ENCODE measurements at places on chromosomes 5 and 9.

- peak; percentile 18 for DNase-seq
These were observed 91.2 kb upstream of the PAM start for GRCh38 chr5:102663749-102664530.

GRCh38 chr5:78591972-78592700 is 56.4 kb downstream of the LHFPL2 start:
- DNase-seq, result no peak

GRCh38 chr9:5178126-5178805 is 7.2 kb downstream of the INSL6 start:
- DNase-seq, result no peak

- no peak for DNase-seq
These were observed 45.1 kb downstream of the S1PR3 start for GRCh38 chr9:89036383-89036782.

DNA sequence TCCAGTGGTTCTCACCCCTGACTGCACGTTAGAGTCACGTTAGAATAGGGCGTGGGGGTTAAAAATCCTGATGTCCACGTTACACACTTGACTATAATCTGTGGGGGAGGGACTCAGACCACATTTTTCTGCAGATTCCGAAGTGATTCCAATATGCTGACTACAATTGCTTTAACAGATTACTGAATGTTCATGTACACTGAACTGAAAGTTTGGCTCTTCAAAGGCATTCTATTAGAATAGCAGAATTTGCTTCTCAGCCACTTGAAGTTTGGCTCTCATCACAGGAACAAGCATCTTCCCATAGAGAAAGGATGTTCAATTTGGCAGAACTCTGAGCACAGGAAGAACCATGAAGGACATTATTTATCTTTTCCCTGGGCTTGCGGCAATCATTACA is 84.5 kb downstream of the HAPLN1 start:
- DNase-seq, result no peak

DNA sequence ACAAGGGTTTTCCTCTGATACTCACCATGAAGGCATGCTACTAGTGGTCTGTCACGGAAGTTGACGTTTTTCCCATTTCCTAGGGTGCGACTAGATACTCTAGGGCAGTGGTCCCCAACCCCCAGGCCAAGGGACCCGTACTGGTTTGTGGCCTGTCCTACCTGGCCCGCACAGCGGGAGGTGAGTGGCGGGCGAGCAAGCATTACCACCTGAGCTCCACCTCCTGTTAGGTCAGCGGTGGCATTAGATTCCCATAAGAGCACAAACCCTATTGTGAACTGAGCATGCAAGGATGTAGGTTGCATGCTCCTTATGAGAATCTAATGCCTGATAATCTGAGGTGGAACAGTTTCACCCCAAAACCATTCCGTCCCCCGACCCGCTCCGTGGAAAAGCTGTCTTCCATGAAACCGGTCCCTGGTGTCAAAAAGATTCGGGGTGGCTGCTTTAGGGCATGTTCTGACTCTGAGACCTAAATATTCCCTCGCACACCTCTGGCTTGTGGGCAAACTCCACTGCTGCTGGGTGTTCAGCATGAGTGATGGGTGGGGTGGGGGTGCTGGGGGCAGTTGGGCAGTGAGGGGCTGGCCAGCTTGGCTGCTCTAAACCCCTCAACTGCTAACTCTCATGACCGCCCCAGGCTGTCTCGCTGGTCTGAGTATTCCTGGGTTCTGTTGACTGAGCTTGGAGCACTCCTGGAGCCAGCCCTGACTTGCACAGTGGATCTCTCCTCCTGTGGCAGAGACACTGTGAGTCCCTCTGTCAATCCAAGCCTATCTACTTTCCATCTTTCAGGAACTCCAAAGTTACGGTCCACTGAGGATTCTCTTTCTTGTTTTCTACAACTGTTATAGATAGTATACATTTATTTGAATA is 78.3 kb upstream of the NEK6 start:
- no peak for DNase-seq

DNA sequence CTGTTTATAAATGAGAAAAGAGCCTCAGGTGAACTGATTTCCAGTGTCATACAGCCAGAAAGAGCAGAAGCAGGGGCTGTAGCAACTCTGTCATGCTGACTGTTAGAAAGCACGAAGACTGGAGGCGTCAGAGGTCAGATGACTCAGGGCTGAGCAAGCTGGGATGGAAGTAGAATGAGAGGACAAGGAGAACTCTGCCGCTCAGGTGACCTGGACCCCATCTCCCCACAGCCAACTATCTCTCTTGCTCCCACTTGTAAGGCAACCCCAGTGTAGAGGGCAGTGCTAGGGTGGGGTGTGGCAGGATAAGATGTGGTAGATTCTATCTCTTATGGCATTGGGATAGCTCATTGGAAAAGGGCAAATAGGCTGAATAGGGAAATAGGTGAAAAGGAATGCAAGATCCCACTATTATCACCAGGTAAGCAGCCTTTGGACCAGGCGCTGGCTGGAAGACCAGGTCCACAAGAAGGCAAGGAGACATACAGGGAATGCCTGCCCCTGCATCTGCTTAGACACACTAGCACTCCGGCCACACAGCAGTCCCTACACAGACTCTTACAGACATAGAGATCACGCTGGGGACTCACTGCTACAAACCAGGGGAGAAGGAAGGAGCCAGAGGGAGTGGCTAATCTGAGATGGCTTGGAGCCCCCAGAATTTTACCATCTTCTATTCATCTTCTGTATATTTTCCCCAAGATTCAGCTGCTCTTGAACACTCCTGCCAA is 21.2 kb upstream of the LOX start:
- no peak for DNase-seq

DNA sequence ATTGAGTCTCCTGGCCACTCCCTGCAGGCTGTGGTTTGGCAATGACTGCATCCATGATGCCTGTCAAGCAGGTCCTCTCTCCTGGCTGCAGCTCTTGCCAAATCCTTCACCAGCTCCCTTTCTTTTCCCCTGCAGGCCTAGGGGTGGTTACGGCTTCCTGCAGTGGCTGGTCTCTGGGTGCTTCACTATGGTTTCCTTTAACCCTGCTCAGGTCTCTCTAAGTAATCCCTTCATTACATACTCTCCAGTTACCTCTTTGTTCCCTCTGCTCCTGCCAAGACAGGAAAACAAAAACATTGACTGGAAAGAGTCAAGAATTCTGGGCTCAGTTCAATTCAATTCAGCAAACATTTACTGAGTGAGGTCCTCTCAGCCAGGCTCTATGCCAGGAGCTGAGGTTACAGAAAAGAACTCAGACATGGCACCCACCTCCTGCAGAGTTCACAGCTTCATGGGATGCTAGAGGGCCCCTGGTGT is 19.8 kb upstream of the PTPN3 start:
- DNase-seq, result no peak

DNA sequence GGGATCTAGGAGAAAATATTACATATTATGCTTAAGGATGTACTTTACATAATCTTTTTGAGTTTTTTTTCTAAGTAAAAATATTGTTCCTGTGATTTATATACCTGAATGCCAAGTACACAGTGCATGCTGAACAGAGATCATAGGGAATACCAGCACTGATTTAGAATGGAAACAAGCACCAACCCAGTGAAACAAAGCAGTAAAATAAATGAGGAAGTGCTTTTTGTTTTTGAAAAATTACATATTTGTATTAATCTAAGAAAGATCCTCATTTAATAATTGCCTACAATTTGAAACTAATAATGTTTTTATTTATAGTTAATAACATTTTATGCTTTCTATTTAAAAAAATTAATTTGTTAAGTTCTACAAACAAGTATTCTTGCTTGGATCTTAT is 18.0 kb downstream of the GARNL3 start:
- DNase-seq, result no peak

DNA sequence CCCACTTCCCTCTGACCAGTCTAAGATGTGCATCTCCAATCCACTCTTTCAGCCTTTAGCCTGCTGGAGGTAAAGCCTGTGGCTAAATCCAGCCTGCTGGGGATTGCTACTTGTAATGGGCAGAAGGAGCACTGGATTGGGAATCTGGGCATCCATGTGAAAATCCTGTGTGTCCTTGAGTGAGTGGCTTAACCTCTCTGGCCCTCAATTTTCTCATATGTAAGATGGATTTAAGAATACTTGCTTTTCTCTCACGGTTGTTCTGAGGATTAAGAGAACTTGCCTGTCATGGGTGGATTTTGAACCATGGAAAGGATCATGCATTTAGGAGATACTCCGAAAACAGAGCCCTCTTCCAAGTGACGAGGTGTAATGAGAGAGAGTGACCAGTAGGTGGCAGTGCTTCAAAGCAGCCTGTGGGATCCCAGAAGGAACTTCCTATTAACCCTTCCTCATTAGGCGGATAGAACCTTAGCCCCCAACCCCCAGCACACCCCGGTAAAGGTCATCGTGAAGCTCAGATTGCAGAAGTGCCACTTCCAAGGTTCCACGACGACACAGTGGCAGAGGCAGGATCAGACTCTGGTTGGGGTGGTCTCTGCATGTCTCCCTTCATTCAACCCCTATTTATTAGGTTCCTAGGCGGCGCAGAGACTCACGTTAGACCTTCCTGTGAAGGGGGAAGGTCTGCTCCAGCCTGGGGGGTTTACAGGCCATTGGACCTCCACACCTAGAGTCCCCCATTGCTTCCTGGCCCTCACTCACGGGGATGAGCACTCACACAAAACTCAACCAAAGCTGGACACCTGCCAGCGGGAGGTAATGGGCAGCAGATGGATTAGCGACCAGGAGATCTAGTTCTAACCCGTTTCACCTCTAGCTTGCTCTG is 68.7 kb upstream of the ZNF618 start:
- peak; percentile 14 for DNase-seq

GRCh38 chr9:128203024-128203706 is at the start of gene DNM1:
Gene DNM1 (plus strand): TSS chr9:128203379. CDS start chr9:128203471, 92 bp downstream.
- peak; percentile 36 for DNase-seq

GRCh38 chr5:168342151-168342825 is 50.8 kb downstream of the WWC1 start:
- no peak for DNase-seq

- DNase-seq, result no peak
These were observed 44.7 kb upstream of the IZUMO3 start for GRCh38 chr9:24590432-24590831.

GRCh38 chr5:177426566-177427210 is at the start of gene GRK6:
Gene GRK6 (plus strand): TSS chr5:177426676. CDS start chr5:177426846, 170 bp downstream.
- no peak for DNase-seq

DNA sequence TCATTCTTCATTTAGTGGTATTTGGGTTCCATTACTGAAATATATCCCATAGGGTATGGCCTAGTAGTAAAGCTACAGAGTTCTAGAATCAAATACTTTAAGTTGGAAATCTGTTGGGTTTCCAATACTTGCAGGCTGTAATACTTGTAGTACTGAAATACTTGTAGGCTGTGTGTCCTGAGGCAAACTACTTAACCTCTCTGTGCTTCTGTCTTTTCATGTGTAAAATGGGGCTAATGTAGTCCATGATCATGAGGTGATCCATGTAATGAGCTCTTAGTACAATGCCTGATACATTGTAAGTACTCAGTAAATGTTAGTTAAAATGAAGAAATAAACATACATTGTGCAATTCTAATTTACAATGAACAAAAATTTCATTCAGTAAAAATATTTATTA is 368.9 kb downstream of the CSNK1G3 start:
- DNase-seq, result no peak

GRCh38 chr9:138045541-138046490 is 168.2 kb downstream of the CACNA1B start:
- DNase-seq, result no peak

DNA sequence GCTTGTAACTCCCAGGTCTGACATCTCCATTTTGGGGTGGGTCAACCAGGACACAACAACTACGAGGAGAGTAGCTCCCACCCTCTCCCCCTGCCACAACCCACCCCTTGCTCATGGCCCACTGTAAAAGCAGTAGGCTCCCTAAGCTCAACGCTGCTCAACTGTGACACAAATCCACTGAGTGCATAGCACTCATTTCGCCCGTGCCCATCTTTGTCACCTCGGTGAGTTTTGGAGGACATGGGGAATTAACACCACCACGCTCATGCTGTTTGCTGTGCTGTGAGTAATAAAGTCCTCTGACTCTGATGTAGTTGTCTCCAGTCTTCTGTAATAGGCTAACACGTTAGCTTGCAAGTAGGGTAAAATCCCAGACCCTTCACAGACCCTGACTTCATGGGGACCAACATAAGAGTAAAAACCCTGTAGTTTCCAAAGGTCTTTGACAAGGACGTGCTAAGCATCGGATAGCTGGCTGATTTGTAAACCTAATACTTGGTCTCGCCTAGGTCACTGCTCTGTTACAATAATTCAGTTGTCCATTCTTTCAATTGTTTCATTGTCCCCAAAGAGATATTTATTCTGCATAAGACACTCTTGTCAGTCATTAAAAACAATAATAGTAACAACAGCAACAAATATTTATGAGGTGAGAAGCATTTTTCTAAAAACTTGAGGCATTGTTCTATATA is 7.7 kb downstream of the PLGRKT start:
- DNase-seq, result no peak

- DNase-seq, result no peak
These were observed 23.1 kb downstream of the DDX31 start for GRCh38 chr9:132646726-132647125.

DNA sequence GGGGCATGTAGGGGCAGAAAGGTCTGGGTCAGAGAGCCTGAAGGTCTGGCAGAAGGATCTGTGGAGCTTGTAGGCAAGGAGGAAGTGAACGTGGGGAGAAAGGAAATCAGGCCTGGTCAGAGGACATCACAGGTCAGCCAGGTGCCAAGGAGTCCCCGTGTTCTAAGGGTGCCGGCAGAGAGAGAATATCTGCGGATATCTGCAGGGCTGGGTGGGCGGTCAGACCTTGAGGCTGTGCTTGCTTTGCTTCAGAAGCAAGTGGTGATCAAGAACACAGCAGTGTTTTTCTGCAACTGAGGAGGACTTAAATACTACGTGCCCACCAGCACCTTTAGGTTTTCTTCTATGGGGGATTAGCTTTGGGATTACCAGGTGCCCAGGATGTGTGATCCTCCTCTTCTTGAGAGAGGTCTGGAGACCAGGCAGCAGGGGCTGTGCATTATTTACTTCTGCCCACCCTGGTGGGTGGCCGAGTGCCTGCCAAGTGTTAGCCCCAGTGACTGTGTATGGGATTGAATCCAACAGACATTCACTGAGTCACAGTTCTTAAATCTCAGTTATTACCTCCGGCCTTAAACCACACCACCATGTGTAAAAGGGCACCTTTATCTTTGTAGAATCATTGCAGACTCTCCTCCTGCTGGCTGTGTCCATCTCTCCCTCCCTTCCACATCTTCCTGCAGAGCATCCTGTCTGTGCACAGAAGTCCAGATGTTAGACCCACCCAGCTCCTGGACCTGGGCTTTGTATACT is 12.5 kb upstream of the SHB start:
- no peak for DNase-seq

GRCh38 chr5:4275232-4275631 is 679.6 kb downstream of the IRX1 start:
- no peak for DNase-seq

GRCh38 chr5:15601274-15601673 is 101.3 kb downstream of the FBXL7 start:
- no peak for DNase-seq

All from substantia nigra (tissue), 51 donors.